Cortex of kidney (tissue), 1 donor: ENCODE measurements at places on chromosomes 2 and 18.

DNA sequence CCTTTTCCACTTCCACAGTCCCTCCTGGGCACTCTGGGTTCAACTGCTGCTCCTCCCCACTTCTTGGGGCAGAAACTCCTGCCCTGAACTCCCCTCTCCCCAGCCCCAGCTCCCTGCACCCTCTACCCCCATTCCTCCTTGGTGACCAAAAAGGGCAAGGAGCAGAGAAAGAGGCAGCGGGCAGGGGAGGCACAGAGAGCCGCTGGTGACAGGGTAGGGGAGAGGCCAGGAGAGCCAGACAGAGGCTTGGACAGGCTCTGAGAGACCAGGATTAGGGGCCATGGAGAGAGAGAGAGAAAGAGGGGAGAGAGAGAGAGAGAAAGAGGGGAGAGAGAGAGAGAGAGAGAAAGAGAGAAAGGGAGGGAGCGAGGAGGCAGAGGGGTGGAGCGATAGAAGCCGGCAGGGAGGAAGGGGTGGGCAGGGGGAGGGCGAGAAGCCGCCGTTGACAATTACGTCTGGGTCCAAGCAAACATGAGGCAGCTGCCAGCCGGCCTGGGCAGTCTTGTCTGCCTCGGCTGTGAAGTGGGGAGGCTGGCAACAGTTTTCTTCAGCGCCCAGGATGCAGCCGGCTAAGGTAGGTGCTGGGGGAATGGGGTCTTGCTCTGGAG lies at the start of gene KCNIP3:
KCNIP3 (plus strand) TSS at position 468 of the 608 bp plus-strand sequence; CDS start at position 560, 92 bp downstream.
- no peak for DNase-seq

- no peak for DNase-seq
Measured at GRCh38 chr2:57370882-57371585, 675.6 kb upstream of the VRK2 start.

- no peak for DNase-seq
Measured at GRCh38 chr2:234394450-234394849, 102.4 kb downstream of the ARL4C start.

DNA sequence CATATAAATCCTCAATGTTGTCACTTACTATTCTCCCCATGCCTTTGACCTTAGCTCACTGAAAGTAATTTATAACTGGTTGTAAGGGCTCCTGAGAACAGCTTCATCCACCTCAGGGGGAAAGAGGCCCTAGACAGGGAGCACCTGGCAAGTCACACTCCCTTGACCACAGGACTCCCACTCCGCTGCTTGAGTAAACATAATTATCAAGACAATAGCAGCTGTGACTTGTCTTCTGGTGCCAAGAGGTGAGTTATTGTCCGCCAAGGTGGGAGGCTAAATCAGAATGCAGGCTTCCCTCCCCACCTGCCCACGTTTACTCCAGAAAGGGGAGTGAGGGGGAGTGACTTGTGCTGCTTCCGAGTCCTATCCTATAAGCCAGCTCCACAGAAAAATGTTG lies 230.6 kb upstream of the LRATD1 start:
- no peak for DNase-seq

DNA sequence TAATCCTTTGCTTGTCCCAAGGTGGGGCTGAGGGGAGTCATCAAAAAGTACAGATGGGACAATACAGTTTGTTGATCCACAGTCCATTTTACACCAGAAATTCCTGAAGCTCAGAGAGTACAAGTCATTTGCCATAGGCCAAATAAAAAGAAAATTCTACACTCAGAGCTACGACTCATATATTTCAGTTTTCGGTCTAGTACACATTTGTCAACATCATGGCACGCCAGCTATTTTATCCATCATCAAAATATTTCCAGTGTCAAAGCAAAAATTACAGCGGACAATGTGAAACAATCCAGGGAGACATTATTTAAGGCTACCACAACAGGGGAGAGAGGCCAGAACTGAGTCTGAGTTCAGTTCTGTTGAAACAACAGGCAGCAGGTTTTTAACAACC lies 587.5 kb upstream of the DSEL start:
- DNase-seq = no peak
